ENCODE measurements at places on chromosomes 7 and 10. TPM values are rescaled to one million over a fixed set of nuclear protein-coding genes. Genes with fewer than 3 reads are reported as not detected.
A peak's percentile ranks its signal among the peaks of the same experiment; 100 is the strongest.

TMEM139 gene
- total RNA-seq: 0.48 TPM

GRCh38 chr10:133474027-133474426 is 20.3 kb downstream of the SCART1 start:
- H3K27me3 ChIP-seq: peaks cover 3% of the 10 kb centered on the region
- no peak for DNase-seq
- H3K4me1 ChIP-seq: peaks cover 36% of the 10 kb centered on the region
- H3K36me3 ChIP-seq: peaks cover 12% of the 10 kb centered on the region
- peak overlapping the region; percentile 74 for H3K27ac ChIP-seq

GRCh38 chr10:126972635-126973414 is 67.6 kb downstream of the DOCK1 start:
- H3K27ac ChIP-seq: no peak overlapping the region
- H3K27me3 ChIP-seq: no peaks in the 10 kb centered on the region
- no peaks in the 10 kb centered on the region for H3K36me3 ChIP-seq
- no peak overlapping the region for H3K4me3 ChIP-seq
- no peak for DNase-seq

DNA sequence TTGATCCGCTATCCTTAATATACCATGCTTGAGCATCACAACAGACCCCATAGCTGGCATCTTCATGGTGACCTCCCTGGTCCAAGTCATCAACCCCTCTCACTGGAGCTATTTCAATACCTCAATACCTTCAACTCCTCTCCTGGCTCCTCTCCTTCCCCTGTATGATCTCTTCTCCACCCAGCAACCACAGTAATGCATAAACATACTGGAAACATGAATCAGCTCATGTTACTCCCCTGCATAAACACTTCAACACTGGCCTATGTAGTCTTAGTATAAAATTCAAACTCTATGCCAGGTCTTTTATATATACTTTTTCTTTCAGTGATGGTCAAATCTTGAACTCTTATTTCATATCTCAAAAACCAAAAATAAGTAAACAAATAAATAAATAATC is 31.8 kb upstream of the TMEM273 start:
- no peaks in the 10 kb centered on the region for H3K36me3 ChIP-seq
- no peak overlapping the region for H3K4me3 ChIP-seq
- DNase-seq: no peak

Data from activated CD4-positive, alpha-beta memory T cell treated with anti-CD3 and anti-CD28 coated beads, Interleukin-2, amount 10 ng/mL, durations not matched to agents 7 days and 5 days (primary cell).